ENCODE measurements at places on chromosomes 4 and X.

DNA sequence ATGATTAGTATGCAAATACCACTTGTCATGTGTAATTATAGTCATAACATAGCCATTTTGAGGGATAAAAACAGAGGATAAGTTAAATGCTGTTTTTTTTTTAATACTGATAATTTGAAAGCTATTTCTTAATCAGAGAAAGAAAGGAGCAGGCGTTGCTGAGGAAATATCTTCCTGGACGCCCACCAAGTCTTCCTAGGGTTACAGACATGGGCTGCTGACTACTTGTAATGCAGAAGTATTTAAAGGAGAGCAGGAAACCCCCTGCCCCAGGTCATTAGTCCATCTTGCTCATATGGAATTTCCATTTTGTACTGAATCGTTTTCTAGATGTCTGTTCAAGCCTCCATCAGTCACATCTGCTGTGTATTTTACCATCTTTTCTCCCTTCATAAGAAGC lies 176.2 kb downstream of the ADGRL3 start:
- no peak for DNase-seq

- DNase-seq, result no peak
Measured at GRCh38 chr4:2081540-2081939, 22.4 kb downstream of the NAT8L start.

DNA sequence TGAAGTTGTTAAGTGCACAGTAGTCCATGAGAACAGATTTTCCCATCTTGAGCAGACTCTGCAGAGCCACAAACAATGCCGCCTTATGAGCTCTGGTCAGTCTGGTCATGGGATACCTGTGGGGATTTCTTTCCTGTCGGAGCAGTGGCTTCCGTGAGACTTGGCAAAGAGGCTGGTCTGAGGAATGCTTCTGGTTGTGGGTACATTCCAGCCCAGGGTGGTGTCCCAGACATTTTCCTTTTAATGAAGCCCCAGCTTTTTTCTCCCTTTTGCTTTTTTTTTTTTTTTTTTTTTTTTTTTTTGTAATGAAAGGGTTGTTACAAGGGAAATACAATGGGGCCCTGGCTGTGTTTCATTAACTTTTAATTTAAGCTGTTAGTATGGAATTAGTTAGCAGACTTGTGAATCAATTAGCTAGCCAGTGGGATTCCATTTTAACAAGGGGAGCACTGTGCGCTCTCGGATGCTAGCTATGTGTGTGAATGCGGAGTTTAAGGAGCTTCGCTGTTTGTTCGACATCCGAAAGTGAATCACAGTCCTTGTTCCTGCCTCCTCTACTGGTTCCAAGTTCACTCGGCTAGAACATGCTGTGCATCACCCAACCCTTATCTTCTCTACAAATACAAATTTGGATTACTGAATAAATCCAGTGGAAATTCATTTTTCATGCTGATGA lies 225.1 kb downstream of the CBR4 start:
- DNase-seq, result no peak

- no peak for DNase-seq
Measured at GRCh38 chr4:155693015-155693663, 26.5 kb downstream of the GUCY1A1 start.

DNA sequence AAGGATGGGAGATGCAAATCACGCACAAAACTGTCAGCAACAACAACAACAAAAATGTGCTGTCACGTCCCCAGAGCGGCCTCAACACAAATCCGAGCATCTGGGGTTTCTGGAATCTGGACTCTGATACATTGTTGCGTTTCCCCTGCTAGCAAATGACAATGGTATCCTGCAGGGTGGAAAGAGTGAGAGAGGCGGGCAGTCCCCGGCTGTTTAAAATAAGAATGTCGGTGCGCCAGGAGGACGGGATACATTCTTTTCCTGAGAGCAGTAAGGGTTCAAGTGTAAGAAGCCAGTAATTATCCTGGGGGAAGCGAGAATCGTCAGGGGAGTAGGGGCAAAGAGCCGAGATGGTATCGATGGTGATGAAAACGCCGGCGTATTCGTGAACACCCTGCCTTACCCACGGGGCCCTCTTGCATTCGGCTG lies 310.2 kb downstream of the ASMT start:
- no peak for DNase-seq

GRCh38 chr4:185280608-185281007 lies 71.2 kb downstream of the SNX25 start:
- no peak for DNase-seq

GRCh38 chr4:184782731-184783373 lies 42.9 kb downstream of the ACSL1 start:
- no peak for DNase-seq

- DNase-seq, result no peak
Measured at GRCh38 chr4:139416073-139416673, 37.7 kb upstream of the RAB33B start.

DNA sequence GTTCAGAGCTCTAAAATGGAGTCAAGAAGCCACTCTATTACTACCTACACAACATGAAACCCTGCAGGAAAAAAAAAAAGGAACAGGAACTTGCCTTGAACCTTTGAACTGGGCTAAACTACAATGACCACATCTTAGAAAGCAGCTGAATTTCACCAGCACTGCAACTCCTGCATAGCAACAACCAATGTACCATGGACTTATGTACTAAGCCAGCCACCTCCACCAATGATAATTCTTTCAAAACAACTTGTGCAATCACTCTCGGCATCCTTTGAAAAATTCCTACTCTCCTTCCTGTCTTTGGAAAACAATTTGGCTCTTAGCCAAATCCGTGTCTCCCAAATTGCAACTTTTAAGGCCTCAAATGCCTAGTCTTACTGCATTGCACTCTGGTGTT lies 26.8 kb upstream of the FMR1 start:
- DNase-seq, result no peak

GRCh38 chrX:74422576-74423288 lies 1.4 kb downstream of the SLC16A2 start:
- no peak for DNase-seq

GRCh38 chr4:96677499-96677898 lies 837.6 kb downstream of the PDHA2 start:
- DNase-seq, result no peak

DNA sequence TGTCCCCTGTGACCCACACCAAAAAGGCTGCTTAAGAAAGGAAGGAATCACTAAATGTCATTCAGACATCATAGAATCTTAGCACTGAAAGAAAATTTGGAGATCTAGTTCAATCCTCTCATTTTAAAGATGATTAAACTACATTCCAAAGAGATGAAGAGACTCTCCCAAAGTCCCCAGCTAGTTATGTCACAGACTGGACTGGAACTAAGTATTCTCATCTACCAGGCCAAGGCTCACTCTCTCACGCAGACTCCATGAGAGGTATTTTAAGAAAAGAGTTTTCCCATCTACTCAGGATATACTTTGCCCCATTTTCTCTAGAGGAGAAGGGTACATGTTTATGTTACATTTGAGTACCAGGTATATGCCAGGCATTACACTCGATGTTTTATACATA lies 6.9 kb downstream of the FABP2 start:
- no peak for DNase-seq

- DNase-seq, result no peak
Measured at GRCh38 chrX:16491461-16491860, 158.5 kb upstream of the S100G start.

DNA sequence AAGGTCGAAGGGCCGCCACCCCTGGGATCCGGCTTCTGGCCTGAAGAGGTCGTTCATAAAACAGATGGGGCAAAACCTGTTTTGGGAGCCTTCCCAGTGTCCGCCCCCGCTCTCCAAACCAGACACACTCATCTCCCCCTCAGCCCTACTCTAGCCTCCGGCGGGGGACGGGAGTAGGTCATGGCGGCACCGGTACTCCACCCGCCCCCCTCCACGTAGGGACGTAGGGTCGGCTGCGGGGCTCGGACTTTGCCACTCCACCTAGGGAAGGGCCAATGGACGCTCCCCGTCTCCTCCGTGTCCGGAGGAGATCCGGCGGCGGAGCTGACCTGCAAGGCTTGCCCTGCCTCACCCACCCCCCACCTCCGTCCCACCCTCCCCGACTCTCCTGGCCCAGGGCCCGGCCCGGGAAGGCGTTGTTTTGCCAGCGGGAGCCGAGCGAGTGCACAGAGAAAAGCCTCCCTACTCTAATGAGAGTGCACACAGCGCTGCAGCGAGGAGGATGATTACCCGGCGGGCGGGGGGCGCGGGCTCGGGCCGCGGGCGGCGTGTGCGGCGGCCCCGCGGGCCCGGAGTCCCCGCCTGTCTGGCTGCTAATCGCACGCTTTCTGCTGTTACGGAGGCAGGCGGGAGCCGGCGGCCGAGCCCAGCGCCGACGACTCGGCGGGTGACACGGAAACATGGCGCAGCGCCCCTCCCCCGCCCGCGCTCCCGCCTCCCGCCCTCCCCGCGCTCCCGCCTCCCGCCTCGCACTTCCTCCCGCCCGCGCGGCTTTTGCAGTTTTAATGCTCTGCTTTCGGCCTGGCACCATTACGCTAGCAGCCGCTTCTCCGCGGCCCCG lies 8.3 kb upstream of the BCOR start:
- peak; percentile 74 for DNase-seq

DNA sequence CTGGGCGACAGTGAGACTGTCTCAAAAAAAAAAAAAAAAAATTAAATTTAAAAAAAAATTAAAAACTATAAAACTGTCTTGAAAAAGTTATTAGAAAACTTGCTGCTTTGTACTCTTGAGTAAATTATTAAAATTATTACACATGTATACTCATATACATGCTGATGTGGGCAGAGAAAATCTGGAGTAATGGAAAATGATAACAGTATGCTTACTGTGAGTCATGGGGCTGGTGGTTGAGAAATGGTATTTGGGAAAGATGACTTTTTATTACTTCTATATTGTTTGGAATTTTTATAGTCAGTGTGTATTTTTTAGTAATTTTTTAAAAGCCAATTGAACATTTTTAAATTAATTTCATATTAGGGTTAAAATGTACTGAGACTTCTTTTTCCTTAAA lies 7.5 kb downstream of the YY2 start:
- no peak for DNase-seq

DNA sequence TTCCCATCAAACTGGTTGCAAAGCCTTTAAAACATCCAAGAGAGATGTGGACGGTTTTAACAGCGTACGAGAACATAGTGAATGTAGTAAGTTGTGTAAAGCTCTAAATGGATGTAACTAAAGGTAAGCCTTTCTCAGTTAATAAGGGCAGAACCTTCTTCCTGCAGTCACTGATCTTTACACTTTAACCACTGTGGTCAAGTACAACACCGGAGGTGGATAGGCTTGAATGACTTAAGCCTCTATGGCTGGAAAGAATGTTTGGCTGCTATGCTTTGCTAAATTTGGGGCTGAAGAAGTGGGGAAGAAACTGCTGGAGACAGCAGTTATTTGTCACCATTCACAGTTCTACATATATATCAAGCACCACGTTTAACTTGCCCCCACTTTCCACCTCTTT lies 285.1 kb upstream of the FMR1 start:
- no peak for DNase-seq

- no peak for DNase-seq
Measured at GRCh38 chr4:183348706-183349659, 26.8 kb upstream of the CLDN24 start.

DNA sequence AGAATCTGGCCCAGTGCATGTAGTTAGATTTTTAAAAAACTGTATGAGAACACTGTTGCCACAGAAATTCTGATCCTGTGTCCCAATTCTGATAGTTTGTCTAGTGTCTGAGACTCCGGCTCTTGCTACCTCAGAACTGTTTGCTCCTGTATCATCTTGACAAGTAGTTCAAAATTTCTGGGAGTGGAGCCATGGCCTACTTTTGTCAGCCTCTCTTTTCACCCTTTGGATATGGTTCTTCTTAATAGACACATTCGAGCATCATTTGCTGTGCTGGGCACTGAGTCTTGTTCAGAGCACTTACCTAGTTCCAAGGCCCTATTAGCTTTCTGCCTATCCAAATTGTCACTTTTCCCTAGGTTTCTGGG lies 46.9 kb downstream of the ATP10D start:
- no peak for DNase-seq

DNA sequence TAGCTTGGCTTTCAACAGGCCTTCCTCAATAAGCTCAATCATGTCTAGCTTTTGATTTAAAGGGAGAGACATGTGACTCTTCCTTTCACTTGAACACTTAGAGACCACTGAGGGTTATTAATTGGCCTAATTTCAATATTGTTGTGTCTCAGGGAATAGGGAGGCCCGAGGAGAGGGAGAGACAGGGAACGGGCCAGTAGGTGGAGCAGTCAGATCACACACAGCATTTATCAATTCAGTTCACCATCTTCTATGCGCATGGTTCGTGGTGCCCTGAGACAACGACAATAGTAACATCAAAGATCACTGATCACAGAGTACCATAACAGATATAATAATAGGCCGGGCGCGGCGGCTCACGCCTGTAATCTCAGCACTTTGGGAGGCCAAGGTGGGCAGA lies 17.8 kb downstream of the ZNF81 start:
- DNase-seq, result peak; percentile 18

DNA sequence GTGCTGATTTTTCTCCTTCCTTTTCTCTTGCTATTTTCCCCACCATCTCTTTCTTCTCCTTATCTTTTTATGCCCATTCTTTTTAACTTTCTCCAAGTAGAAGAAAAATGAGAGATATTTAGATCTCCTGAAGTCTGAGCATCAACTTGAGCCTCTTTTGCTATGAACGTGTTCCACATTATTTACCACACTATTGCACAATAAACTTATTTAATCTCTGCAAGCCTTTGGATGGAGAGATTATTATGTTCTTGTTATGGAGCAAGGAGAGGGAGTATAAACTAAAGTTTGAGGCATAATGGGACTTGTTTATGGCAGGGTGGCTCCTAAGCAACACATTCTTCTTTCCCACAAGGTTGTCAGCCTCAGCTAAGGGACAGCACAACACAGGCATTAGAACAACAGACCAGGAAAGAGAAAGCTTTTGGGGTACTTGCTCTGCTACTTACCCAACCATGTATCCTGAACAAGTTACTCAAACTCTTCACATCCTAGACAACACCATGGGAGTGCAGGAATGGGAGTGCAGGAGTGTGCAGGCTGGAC lies 365.5 kb upstream of the BOD1L1 start:
- no peak for DNase-seq

- no peak for DNase-seq
Measured at GRCh38 chr4:8239226-8239625, 30.3 kb upstream of the HTRA3 start.

- DNase-seq, result no peak
Measured at GRCh38 chr4:8846826-8847225, 24.8 kb downstream of the HMX1 start.

DNA sequence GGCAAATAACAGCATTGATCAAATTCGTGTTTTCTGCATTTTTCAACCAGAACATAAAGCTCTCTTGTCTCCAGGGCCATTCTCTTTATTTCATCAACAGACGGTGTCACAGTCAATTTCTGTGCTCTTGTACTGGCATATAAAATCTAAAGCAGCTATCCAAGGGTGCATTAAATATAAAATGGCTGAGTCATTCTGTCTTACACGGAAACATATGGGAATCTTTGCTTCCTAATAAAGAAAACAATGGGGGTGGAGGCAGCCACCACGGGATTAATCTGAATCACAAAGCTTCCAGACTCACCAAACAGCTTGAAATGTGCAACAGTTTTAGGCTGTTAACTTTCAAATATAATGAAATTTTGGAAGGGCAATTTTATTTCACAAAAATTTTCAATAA lies 132.6 kb downstream of the IL15 start:
- no peak for DNase-seq

Measured in activated T-cell treated with anti-CD3 and anti-CD28 coated beads, Interleukin-2, amount 50 U/mL, for 4 hours (primary cell).